ENCODE measurements at places on chromosomes 2 and 18.

GRCh38 chr2:65416945-65417344 is 15.5 kb downstream of the SPRED2 start:
- no peak for DNase-seq

DNA sequence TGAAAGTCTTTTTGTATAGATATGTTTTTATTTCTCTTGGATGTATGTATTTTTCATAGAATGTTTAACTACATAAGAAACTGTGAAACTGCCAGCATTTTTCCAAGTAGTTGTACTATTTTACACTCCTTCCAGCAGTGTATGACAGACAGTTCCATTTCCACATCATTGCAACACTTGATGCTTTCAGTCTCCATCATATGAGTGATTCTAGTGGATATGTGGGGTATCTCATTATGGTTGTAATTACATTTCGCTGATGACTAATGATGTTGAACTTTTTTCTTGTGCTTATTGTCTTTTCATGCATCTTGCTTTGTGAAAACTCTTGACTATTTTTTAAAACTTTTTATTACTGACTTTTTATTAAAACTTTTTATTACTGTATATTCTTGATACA is 101.4 kb downstream of the ARHGAP28 start:
- no peak for DNase-seq

GRCh38 chr2:144707736-144708326 is 187.9 kb upstream of the ZEB2 start:
- DNase-seq = no peak

- DNase-seq = no peak
Observed at GRCh38 chr2:203534621-203535077, 452 bp downstream of the RAPH1 start.

- no peak for DNase-seq
Observed at GRCh38 chr2:71725836-71726235, 272.5 kb downstream of the DYSF start.

DNA sequence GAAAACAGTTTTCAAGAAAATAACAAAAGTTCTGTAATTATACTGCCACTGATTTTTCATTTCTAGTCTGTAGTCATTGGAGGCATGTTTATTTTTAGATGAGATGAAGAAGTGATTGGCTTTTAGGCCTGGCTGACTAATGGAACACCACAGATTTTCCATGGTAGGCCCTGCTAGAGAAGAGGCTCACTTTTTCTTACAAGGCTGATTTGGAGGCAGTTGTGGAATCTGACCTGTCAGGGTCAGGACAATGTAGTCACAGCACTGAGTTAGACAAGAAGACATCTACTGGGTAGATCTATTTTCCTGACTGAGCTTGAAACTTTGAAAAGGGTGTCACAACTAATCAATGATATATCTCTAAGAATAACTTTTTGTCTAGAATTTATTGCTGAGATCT is 43.9 kb downstream of the KDM3A start:
- DNase-seq = no peak

DNA sequence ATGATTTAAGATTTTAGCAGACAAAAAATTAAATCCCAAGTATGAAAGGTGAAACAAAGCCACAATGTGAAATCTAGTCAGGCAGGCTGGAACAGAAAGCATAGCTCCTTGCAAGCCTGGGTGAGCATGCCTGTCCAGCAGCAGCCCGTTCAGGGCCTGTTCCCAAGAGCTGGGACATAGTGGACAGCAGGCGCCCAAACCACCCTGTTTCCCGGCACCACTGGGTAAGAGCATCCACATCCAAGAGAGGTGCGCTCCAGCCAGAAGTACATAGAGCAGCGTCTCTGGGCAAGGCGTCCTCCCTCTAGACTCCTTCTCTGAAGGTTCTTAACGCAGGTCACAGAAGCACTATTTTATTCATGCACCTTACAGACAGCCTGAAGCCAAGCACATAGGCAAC is 80.8 kb downstream of the DNER start:
- DNase-seq = no peak

- DNase-seq = peak; percentile 69
Observed at GRCh38 chr18:48728204-48728833, 189.5 kb downstream of the CTIF start.

DNA sequence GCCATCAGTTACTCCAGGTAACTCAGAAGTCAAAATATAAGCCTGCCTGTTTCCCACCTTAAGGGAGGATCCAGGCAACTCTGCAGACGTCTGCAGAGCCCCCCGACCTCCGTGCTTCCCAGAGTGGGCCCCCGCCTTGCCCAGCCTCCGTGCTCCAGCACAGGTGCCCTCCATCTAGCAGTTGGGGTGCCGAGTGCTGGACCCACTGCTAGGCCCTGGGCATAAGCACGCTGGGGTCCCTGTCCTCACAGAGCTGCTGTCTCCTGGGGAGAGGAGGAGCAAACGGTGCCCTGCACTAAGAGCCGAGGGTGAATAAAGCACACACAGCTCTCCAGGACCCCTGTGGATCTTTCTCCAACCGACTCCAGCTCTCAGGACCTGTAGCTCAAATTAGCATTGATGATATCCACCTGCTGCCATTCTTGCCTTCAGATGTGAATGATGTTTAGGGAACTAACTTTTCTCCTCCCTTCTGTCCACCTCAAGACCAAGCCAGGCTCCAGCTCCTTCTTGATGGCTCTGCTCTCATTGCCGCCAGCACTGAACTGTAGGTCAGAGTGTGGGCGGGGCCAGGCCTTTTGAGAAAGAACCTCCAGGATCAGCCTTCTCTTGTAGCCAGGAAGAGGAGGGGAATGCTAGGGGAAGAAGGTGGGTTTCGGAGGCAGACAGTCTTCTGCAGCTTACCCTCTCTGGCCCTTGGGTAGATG is 121.2 kb downstream of the SMAD7 start:
- DNase-seq = no peak

- DNase-seq = no peak
Observed at GRCh38 chr2:114160263-114160981, 270.5 kb downstream of the ACTR3 start.

DNA sequence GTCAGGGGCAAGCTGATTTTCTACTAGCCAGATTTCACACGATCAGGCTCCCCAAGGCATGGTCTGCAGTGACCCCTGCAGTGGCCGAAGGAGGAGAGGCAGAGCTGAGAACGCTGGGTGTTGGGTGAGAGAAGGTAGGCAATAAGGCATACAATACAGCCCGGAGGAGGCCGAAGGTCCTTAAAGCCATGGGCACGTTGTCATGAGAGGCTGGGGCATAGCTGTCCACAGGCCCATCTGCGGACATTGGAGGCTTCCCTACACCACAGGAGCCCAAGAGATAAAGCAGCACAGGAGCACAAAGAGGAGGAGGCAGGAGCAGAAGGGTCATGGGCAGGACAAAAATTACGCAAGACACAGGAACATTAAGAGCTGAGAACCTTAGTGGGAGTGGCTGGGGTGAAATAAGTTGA is 16.7 kb upstream of the BZW1 start:
- DNase-seq = no peak

DNA sequence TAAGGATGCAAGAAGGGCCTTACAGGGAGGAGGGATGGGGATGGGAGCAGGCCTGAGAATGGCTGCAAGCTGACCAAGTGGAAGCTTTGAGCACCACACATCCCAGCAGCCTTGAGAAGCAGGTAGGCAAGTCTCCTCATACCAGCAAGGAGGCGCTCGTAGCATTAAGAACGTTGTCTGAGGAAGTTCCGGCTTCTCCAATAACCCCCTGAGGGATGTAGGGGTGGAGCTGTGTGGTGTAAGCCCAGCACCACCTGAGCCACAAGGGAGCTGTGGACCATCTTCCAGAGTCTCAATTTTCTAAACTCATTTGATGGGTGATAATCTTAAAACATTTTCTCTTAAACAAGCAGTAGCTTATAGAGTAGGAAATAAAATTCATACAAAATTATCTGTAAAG is 50.6 kb downstream of the ST3GAL5 start:
- DNase-seq = no peak

- DNase-seq = no peak
Observed at GRCh38 chr2:71952572-71953188, 195.0 kb downstream of the CYP26B1 start.

GRCh38 chr2:169265591-169265990 is 96.7 kb downstream of the LRP2 start:
- no peak for DNase-seq

- DNase-seq = no peak
Observed at GRCh38 chr18:56248610-56249235, 389.7 kb downstream of the TXNL1 start.

DNA sequence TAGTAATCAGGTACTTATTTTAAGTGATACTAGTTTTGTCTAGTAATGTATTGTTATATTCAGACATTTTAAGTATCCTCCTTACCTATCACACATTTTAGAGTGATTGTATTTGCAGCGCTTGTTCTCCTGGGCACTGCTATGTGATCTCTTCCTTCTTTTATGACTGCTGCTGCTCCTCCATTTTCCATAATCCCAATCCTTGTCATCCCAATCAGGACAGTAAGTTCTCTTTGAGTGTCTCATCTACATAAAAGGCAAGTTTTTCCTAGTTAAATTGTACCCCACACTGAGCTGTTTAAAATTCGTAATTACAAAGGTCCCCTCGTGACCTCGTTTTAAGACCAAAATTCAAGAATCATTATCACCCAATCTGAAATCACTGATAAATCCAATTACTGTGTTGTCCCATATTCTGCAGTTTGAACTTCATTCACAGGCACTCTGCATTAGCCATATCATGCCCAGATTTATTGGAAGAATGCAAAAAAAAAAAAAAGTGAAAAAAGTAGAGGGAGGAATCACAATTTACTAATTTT is 2.8 kb downstream of the CLK1 start:
- no peak for DNase-seq

- no peak for DNase-seq
Observed at GRCh38 chr18:9824474-9824832, 61.3 kb upstream of the TXNDC2 start.

- no peak for DNase-seq
Observed at GRCh38 chr2:46695283-46695682, 215.9 kb downstream of the TMEM247 start.

DNA sequence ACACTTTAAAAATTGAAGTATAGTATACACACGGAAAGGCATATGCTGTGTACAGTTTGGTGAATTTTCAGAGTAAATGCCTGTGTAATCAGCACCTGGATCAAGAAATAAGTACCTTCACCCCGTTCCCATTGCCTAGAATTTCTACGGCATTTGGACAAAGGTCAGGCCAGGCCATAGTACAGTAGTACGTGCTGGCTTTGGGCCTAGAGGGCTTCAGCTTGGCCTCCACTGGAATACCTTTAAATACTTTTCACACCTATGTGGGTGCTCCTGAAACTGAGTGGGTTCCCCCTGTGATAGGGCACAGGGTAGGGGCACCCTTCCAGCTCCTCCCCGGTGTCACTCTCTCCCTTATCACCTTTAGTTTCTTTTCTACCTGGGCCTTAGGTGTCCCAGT is 26.5 kb downstream of the TET3 start:
- DNase-seq = no peak

GRCh38 chr2:143263066-143263625 is 133.9 kb downstream of the ARHGAP15 start:
- DNase-seq = no peak

DNA sequence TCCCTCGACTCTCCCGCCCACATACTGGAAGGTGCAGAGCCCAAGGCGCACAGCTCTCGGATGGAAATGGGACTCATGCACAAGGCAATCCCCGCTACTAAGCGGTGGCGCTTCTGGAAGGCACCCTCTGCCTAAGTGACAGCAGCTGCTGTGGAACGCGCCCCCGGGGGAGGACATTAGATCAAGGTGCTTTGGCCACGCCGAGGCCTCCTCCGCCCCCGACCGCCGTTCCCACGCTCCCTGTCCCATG is 202 bp downstream of the MCEE start:
- DNase-seq = peak; percentile 41

DNA sequence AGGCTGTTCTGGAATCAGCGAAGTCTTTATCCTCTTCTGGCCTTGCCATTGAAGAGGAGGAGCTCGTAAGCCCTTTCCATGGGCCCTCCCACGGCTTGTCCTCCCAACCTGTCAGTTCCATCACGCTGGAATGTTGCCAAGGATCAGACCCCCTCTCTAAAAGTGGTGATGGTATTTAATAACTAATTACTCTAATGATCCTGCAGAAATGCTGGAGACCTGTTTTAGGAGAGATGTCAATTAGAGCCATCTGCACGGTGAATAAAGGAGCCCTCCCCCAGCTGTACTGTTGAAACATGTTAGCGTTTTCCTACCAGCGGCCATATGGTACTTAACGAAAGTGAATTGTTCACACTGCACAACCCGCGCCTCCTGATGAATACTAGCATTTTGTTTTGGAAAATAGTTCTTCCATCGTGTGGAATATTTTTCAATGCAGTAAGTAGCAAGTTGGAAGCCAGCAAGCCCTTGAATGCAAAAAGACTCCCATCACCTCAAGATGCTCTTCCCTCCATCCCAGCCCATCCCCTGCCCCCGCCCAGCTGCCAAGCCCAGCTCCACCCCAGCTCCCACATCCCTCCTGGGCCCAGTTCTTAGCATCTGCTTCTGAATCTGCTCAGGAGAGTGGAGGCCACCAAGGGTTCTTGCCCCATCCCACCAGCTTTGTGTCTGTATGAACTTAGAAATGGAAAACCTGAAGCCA is 145.4 kb downstream of the KLHL29 start:
- DNase-seq = no peak

DNA sequence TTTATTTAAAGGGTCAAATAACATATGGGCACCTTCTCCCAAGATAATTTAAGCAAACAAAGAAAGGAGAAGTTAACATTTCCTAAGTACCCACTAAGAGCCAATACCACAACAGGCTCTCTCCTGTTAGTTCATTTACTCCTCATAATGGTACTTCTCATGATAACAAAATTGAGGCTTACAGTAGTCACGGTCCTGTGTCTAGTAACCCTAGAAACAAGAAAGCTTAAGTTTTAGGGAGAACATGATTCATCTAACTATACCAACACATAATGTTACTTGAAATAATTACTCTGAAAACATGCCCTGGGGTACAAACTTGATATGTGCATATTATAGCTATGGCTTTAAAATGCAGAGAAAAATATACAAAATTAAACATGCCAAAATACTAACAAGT is 19.8 kb downstream of the IWS1 start:
- DNase-seq = no peak

- no peak for DNase-seq
Observed at GRCh38 chr2:200042944-200043343, 87.6 kb downstream of the MAIP1 start.

- no peak for DNase-seq
Observed at GRCh38 chr2:68000170-68000825, 62.5 kb downstream of the C1D start.

- DNase-seq = no peak
Observed at GRCh38 chr2:119421741-119422140, 9.9 kb upstream of the TMEM37 start.

- DNase-seq = no peak
Observed at GRCh38 chr2:121699421-121700333, 37.0 kb downstream of the NIFK start.

GRCh38 chr2:72036173-72036545 is 111.5 kb downstream of the CYP26B1 start:
- no peak for DNase-seq

All from brain pericyte (primary cell).